Endothelial cell (in vitro differentiated cells): ENCODE measurements at places on chromosomes 6 and 20.

- DNase-seq = no peak
These were observed 73.1 kb downstream of the HIVEP2 start for GRCh38 chr6:142871910-142872331.

- peak; percentile 83 for DNase-seq
These were observed 224.2 kb downstream of the NFATC2 start for GRCh38 chr20:51318058-51318949.

GRCh38 chr20:34022151-34022838, 28.6 kb downstream of the RALY start:
- DNase-seq = no peak

GRCh38 chr20:52365688-52366087, 174.1 kb upstream of the ZFP64 start:
- no peak for DNase-seq

DNA sequence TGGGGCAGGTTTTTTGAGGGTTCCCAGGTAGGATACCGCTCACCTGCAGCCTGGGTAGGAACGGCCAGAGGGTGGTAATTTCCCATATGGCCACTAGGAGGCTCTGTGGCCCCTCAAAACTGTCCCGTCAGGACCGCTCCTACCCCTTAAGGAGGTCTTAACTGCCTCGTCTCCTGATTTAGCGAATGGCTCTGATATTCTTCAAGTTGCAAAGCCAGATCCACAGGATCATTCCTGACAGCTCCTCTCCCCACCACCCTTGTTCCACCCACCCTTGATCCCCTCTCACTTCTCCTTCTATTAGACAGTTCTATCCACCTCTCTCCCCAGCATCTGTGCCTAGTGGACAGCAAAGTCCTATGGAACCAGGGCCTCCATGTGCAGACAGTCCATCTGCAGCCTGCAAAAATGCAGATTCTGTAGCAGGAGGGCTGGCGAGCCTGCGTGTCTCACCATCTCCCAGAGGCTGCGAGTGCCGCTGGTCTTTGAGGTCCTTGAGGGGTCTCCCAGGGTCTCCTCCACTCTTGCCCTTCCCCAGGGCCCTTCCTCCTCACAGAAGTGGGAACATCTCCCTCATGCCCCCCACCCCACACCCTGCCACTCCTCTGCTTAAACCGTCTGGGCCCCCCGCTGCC, 34.3 kb upstream of the ZBP1 start:
- DNase-seq = peak; percentile 62

- DNase-seq = no peak
These were observed 190.7 kb upstream of the VGLL2 start for GRCh38 chr6:117074672-117075071.

DNA sequence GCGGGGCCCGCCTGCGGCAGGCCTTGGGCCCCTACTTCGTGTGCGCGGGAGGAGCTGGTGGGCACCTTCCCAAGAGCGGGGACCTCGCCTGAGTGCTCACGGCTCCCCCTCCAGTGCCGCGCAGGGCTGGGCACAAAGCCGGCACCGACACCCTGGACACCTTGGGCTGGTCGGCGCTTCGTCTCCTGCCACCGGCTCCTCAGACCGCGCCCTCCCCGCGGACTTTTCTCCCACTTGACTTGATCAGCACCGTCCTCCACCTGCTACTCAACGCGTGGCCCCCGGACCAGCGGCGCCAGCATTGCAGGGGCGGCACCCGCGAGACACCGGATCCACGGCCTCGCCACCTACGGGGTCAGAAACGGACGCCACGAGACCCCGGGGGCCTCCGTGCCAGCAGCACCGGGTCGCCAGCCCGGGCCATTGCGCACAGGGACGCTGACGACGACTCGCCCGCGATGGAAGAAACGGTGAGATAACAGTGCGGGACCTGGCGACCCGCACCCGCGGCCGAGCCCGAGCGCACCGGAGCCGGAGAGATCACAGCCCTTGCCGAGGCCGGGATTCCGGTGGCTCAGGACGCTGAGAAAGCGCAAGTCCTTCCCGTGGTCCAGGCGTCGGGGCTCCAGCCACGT, 154.2 kb downstream of the DLL1 start:
- no peak for DNase-seq

- no peak for DNase-seq
These were observed 34.7 kb downstream of the GHRH start for GRCh38 chr20:37226889-37227288.

GRCh38 chr6:166097914-166098522, 69.6 kb downstream of the TBXT start:
- peak; percentile 92 for DNase-seq

- DNase-seq = no peak
These were observed 131.2 kb downstream of the SH3BGRL2 start for GRCh38 chr6:79762370-79762769.

- DNase-seq = no peak
These were observed 13.0 kb upstream of the TGM2 start for GRCh38 chr20:38178065-38178491.

DNA sequence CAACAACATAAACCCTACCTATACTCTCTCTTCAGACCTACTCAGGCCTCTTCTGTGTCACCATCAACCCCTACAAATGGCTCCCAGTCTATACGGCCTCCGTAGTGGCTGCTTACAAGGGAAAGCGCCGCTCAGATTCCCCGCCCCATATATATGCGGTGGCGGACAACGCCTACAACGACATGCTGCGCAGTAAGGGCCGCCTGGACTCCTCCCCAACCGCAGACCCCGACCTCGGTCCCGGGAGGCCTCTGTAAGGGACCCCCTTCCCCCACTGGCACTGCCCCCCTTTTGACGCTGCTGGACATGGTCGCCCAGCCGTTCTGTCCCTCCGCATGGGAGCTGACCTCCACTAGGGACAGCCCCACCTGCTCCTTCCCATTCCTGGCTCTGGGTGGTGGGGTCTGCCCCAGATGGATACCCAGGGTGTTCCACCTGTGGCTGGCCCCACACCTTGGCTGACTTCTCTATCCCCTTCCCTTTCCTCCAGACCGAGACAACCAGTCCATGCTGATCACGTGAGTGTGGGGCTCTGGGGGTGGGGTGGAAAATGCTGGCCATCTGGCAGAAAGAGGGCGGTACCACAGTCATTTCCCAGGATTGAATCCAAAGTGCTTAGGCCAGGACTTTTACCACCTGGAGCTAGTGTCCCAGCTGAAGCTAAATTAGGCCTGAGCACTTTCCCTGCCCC, 25.0 kb downstream of the MYH7B start:
- DNase-seq = no peak

GRCh38 chr6:36032261-36032660, 4.7 kb downstream of the MAPK14 start:
- no peak for DNase-seq

DNA sequence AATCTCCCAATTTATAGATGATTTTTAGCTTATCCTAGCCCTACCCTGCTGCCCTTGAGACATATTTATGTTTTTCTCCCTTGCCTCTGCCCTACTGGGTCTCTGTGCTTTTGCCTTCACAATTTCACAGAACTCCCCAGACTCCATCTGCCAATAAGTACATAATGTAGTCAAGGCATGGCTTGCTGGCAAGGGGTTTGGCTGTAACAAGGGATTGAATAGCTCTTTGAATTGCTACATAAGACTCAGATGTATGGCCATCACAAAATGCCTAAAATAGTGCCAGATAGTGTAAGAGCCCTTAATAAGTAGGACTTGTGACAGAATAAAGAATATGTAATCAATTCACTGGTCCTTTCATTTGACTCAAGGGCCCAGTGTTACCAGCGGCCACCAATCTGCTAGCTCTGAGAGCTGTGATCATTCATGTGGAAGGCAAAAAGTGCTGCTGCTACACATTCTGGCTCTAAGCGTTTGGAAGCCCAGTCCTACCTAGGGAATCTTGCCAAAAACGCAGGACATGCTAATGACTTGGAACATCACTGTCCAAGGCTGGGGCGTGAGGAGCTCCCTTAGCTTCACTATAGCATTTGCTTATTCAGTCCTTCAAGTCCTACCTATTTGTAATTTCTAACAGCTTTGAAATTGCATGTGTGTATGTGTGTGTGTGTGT, 20.5 kb downstream of the CLVS2 start:
- DNase-seq = no peak

DNA sequence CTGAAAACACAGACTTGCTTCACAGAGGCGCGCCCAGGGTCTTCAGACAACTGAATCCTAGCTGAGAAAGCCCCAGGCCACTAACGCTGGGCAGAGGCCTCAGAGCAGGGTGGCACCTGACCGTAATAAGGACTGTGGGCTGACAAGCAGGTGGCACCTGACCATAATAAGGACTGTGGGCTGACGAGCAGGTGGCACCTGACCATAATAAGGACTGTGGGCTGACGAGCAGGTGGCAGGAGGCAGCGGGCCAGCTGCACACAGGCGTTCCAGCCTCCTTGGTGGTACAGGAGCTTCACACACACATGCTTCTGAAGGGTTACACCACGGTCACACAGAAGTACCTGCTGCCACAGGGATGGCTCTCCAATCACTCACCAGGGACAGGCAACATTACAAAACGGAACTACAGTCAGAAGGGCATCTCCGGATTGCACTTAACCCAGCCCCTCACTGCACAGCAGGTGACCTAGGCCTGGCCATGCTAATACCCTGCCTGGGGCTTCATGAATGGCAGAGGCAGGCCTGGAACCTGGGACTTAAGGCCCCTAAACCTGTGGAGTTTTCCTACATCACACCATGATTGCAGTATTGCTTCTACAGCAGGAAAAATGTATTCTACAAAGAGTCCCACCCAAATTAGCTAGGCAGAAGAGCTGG, 50.8 kb downstream of the PSMG4 start:
- DNase-seq = no peak

DNA sequence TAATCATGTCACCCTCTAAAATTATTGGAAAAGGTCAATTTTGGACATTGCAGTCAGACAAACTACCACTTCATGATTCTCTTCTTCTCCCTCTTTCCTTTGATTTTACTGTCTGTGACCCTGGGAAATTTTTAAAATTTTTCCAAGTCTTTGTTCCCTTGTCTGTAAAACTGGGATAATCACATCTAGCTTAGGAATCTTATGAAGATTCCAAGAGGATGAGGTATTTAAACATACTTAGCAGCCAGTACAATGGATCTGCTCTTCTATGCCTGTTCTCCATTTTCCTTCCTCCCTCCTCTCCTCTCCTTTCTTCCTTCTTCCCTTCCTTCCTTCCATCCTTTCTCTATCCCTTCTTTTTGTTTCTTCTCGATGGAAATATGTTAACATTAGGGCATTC, 651.6 kb upstream of the MARCKS start:
- DNase-seq = no peak

DNA sequence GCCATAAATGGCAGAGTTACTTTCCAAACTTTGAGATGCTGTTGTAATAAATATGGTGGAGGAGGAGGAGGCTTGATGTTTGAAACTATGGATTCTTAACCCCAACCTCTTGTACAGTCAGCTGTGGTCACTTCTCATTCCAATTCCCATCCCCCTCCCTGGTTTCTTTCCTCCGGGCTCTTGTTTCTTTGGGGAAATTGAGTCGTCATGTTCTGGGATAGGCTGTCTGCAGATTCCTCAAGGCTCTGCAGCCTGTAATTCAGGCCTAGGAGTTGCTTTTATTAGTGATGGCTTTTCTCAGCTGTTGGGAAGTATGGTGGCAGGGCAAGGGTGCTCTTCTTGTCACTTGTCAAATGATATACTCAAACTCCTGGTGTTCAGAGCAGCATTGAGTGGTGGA, 2.6 kb downstream of the PTK7 start:
- no peak for DNase-seq

GRCh38 chr20:3407771-3408637, 535 bp upstream of the DNAAF9 start:
- DNase-seq = peak; percentile 82

DNA sequence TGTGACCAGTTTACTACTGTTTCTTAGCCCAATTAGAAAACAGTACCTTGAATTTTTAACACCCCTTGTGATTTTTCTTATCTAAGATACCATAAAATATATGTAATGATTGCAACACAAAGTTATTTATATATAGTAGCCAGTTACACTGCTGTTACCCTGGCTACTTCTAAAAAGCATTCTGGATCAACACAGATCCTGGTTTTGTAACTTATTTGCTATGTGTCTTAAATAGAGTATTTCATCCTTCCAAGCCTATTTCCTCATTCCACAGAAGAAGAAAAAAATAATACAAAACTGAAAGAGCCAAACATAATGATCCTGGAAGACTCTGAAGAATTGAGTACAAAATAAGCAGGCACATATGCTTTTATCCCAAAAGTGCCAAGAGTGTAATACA, 19.0 kb upstream of the GSTA4 start:
- DNase-seq = no peak

GRCh38 chr20:1877609-1878200, 17.5 kb upstream of the SIRPA start:
- DNase-seq = no peak

- DNase-seq = no peak
These were observed 35.3 kb downstream of the VSTM2L start for GRCh38 chr20:37938181-37938750.

DNA sequence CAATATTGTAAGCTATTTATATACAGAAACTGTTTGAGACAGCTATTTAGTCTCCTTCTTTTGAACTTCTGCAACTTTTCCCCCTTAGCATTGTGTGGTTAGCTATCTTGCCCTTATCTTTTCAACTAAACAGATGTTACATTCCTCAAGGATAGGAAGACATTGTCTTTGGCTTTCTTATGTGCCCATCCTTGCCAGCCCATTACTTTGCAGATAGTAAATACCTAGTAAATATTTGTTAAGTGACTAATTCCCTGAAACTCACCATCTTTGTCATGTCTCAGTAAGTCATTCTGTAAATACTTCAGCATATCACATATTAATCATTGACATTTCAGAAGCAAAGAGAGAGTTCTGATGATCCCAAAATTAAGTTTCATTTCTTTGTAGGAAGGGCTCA, 69.1 kb upstream of the FLRT3 start:
- DNase-seq = no peak

GRCh38 chr6:89037141-89037900, 43.2 kb upstream of the PNRC1 start:
- DNase-seq = no peak

DNA sequence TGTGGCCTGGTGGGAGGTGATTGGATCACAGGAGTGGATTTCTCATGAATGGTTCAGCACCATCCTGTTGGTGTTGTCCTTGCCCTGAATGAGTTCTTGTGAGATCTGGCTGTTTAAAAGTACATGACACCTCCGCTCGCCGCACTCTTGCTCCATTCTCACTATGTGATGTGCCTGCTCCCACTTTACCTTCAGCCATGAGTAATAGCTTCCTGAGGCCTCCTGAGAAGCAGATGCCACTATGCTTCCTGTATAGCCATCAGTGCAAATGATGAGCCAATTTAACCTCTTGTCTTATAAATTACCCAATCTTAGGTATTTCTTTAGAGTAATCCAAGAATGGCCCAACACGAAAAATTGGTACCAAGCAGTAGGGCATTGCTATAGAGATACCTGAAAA, 34.5 kb downstream of the KIF16B start:
- no peak for DNase-seq

GRCh38 chr20:36745234-36745926, 510 bp downstream of the NDRG3 start:
- DNase-seq = no peak
